SK-MEL-5 (cell line): ENCODE measurements at places on chromosomes 1 and 21. TPM values are rescaled to one million over a fixed set of nuclear protein-coding genes. Genes with fewer than 3 reads are reported as not detected.

TDRD5 gene
- 0.05 and 0.21 TPM in 2 replicates for total RNA-seq

FCRL4 gene
- not detected in 2 replicates for total RNA-seq

AK5 gene
- total RNA-seq: 0.11 and 0.51 TPM in 2 replicates

DNA sequence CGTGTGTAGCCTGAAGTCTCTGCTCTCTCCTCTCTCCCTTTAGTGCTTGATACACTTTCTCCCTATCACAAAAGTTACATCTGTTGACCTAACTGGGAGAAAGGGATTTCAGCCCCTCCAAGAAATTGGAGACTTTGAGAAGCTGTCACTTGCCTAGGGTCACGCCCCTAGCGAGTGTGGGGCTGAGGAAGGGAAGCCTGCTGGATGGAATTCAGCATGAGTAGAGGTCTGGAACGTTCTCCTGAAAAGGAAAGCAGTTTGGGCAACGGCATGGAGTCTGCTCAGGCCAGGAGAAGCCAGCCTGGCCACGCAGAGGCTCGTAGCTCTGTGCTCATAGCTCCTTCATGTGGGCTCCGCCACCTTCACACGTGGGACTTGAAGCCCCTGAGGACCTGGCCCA is 22.4 kb downstream of the COL16A1 start:
- no peak for DNase-seq

DNA sequence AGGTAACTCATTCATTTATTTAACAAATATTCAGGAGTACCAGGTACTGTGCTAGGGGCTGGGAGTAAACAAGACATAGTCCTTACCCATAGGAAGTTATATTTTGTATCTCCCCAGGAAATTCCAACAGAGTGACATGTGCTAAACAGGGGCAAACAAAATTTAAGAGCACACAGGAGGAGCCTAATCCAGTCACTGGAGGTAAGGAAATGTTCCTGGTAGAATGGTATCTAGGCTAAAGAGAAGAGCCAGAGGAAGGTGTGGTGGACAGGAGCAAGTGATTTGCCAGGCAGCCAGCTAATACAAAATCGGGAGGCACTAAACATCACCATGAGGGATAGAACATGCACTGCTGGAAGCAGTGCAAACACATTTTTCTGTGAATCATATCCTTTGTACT is 10.4 kb downstream of the TEX38 start:
- DNase-seq: no peak

DNA sequence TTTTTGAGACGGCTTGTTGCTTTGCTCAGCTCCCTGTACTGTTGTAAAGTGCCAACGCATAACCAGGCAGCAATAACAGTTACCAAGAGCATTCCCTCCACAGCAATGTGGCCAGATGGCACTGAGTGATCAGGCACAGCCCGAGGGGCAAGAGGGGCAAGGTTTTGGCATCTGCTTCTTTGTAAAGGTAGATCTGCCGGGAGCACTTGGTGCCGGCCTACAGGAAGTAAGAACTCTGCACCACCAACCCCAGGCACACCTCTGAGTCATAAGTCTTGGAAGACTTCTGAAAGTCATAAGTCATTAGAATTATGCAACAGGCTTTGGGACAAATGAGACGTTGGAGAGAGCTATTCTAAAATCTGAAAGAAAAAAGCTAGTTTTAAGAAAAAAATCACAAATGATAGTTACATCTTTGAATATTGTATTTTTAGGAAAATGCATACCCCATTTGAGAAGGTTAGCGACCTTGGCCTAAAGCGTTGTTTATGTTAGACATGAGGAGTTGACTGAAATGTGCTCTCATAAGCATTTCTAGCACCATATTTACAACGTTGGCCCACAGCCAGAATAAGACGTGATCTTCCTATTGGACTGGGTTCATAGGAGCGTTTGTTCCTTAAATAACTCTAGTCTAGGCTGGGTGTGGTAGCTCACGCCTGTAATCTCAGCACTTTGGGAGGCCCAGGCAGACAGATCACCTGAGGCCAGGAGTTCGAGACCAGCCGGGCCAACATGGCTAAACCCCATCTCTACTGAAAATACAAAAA is 37.7 kb upstream of the MAP10 start:
- DNase-seq: no peak

GRCh38 chr1:192958871-192959270 is 100.3 kb downstream of the UCHL5 start:
- no peak for DNase-seq
